Stimulated activated CD8-positive, alpha-beta memory T cell treated with anti-CD3 and anti-CD28 coated beads, Interleukin-7, amount 100 ng/mL, for 24 hours (primary cell): ENCODE measurements at places on chromosomes 3 and 15.

DNA sequence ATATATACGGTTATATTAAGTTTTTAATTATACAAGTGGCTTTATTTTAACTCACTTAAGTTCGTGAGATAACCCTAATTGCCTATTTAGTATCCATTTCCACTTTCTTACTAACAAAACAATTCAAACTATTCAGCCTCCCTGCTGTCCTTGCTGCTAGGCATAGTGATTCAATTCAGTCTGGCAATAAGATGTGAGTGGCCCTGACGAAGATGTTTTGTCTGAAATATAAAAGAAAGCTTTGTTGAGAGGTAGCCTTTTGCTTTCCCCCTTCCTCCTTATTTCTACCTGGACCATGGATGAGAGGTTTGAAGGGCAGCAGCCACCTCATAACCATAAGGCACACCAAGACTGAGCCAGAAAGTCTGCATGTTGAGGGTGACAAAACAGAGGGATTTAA is 89.3 kb upstream of the TRIM42 start:
- DNase-seq = no peak

DNA sequence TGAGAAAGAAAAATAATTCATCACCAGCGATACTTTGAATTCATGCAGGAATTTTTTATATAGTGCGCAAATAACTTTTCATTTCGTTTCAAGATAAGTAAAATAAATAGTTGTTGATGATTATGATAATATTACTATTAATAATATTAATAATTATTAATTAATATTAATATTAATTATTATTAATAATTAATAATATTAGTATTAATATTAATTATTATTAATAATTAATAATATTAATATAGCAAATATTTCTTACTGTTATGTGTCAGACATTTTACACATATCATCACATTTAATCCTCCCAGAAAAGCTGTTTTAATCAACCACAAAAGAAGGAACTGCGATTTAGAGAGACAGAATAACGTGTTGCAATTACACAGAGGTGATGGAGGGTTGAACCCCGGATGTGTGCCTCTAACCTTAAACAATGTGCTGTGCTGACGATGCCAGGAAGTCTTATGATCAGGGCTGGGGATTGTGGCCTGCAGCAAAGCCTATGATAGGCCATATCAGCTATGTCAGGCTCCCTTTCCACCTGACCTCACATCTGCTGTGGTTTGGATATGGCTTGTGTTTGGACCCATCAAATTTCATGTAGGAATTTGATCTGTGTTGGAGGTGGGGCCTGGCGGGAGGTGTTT is 263.5 kb upstream of the NR2F2 start:
- DNase-seq = no peak

DNA sequence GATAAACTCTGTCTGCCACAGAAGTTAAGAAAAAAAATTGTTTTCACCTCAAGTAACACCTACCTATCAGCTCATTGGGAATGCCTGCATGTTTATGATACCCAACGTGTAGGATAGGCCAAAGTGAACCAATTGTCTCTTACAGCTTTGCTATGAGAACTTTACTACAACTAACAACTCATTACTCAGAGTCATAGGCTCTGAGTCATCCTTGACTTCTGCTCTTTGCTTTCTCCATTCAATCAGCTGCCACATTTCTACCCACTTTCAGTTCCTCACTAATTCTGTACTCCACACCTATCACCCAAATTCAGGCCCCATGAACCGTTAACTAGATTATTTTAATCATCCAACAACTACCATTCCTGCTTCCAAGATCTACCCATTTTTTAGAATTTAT is 843.9 kb downstream of the TUSC7 start:
- no peak for DNase-seq

DNA sequence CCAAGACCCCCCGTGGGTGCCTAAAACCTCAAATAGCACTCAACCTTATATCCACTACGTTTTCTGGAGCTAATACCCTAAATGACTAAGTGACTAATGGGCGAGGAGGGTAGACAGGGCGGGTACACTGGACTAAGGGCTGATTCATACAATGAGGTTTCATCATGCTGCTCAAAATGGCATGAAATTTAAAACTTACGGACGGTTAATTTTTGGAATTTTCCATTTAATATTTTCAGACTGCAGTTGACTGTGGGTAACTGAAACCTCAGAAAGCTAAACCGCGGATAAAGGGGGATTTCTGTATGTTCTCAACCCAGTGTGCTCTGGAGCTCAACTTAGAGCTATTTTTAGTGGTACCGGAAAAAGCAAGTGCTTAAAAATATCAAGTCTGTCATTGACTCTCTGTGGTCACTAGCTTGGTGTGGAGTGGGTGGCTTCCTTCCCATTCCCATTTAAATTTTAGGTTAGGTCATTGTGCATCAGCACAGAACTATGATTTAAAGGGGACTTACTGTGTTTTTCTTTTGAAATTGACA is 72.9 kb downstream of the LRRC28 start:
- DNase-seq = no peak

DNA sequence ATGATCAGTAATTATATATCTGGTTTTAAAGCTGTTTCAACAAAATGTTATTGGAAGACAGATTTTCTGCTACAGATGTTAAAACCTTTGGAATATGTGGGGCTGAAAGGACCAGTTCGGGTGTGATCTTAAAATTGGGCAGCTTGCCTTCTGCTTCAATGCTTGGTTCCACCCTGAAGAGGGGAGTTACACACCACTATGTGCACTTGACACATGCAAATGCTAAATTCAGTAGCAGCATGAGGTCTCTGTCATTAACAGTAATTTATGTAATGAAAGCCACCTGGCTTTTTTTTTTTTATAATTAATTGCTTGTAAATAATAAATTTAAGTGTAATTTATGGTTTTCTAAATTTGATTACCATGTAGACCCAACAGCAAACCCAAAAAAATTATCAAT is 24.6 kb downstream of the CDIN1 start:
- no peak for DNase-seq

DNA sequence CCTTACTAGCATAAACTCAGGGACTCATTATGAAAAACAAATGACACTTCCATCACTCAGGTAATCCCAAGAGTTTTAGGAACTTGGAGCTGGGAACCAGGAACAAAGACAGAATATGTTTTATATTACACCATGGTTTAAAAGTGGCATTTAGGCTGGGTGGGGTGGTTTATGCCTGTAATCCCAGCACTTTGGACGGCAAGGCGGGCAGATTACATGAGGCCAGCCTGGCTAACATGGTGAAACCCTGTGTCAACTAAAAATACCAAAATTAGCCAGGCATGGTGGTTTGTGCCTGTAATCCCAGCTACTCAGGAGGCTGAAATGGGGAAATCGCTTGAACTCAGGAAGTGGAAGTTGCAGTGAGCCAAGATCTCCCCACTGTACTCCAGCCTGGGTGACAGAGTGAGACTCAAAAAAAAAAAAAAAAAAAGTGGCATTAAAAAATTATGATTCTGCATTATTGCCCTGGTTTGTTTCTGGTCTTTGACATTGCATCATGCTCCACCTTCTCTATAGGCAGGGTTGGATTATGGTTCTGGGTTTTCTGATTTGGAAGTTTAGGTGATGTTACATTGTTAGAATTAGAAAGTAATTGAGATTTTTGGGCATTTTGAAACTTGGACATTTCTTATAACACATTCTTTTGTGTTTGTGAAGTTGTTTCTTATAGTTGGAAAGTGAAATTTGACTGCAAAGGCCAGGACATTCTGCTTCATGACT is 19.0 kb downstream of the SQOR start:
- no peak for DNase-seq

DNA sequence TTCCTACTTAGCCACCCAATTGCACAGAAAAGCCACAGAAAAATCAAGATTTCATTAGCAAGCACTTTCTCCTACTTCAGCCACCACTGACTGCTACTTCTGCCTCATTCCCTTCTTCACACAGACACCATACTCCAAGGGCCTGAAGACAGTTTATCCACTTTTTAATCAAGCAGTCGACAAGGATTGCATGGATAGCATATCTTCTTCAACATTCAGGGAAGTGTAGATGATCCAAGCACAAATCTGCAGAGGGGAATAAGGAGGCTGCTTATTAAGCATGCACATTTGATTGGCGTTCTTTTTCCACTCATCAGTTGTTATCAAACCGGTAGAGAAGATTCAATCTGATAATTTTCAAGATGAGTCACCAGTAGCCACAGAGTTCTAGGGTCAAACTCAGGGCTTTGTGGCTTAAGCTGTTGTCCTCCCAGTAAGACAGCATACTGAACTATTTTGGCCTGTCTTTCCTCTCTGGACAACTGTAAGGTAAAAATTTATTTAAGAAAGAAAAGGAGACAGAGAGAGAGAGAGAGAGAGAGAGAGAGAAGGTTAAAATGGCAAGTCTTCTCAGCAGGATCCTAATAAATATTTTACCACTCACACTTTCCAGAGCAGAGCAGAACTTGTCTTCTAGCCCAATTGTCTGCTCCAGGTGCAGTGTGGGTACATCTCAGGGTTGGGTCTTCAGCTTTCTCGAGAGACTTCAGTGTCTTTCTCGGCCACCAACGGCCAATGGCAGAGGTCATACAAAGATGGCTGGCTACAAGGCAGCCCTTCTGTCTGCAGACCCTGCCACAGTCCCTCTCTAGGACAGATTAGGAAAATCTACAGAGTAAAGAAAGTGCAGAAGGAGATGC is 80.6 kb upstream of the BHLHE40 start:
- DNase-seq = no peak

DNA sequence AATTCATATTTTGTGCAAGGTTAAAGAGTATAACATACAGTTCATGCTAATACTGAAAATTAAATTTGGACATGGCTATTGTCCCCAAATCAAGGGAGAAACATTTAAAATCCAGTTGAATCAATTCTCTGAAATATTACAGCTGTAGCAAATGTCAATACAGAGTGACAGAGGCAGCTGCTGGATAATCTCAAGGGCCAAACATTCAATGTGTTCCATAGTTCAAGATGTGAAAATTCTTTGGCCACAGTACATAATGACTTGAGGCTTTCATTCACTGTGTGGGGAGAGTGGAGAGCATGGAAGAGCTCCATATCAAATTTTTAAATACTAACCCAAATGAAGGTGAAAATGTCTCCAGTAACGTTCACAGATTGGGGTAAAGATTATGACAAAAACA is 1192.8 kb upstream of the CADM2 start:
- no peak for DNase-seq

GRCh38 chr3:48215019-48215418 is 8.3 kb upstream of the CAMP start:
- DNase-seq = no peak

DNA sequence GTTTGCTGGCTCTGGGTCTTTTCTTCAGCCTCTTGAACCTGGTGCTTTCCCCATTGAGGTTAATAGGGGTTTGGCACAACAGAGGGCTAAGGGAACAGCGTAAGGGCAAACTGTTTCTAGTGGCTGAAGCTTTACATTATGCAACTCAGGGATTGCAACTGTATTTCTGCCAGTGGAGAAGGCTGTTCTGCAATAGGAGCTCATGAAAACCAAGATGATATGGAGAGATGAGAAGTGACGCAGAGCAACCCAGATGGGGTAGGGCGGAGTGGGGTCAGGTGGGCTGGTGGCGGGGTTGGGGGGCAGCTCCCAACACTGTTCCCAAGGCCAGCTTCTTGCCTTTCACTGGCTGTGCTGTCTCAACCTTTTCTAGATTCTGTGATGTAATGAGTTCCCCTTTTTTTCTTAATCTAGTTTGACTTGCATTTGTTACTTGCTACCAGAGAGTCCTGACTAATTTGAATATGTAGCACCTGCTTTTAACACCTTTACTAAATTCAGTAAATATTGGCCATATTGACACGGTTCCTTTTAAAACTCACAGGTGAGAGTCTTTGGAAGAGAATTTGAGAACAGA is 7.2 kb downstream of the GXYLT2 start:
- DNase-seq = no peak

DNA sequence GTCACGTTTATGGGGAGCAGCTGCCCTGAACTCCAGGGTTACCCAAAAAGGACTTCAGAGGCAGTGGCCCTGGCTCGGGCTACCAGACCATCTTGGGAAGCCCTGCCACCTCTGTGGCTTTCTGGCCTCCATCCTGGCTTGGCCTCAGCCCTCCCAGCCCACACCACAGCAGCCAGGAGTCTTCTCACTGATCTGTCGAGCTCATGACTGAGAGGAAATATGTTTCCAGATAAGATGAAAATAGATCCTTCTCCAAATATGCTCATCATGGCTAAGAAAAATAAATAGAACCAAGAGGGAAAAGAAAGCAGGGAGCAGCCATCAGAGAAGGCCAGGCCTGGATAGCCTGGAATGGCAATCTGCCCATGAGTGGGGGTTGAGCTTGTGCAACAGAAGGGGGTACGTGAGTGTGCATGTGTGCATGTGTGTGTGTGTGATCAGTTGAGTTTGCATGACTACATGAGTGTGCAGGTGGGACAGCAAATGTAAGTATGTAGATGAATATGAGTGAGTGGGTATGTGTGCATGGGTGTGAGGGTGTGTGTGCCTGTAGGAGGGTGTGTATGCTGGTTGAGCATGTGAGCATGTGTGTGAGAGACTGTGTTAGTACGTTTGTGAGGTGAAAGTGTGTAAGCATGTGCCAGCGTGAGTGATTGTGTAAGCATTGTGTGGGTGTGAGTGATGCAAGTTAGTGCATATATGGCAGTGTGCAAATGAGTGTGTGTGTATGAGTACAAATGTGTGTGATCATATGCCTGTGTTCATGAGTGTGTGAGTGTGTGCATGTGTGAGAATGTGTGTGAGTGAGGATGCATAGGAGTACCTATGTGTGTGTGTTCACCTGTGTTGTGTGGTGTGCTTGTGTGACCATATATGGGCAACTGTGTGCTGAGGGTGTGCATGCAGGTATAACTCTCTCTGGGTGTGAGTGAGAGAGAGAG is 9.9 kb upstream of the RFT1 start:
- no peak for DNase-seq

DNA sequence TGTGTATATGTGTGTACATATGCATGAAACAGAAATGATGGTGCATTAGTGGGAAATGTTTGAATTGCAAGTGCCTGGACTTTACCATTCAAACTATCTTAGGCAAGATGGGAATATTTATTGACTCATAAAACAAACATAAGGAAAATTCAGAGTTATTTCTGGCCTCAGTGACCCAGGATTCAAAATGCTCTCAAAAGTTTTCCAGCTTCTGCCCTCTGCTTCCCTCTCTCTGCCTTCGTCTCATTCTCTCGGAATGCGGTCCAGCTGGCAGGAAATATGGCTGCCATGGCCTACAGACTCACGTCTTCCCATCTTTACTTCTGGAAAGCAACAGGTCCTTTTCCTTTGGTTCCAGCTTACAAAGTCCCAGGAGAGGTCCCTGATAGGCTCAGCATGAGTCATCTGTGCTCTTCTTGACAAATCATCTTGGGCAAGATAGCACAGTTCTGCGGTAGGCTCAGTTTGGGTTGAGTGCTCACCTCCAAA is 8.7 kb upstream of the ZNF774 start:
- DNase-seq = no peak
